ENCODE measurements at places on chromosomes 6 and 20.

- DNase-seq: no peak
Measured at GRCh38 chr6:120852293-120852849, 481.9 kb downstream of the TBC1D32 start.

- no peak for DNase-seq
Measured at GRCh38 chr20:46229478-46230105, 78.7 kb downstream of the CDH22 start.

- DNase-seq: no peak
Measured at GRCh38 chr20:40370800-40371199, 318.2 kb downstream of the MAFB start.

GRCh38 chr6:167734662-167735083 lies 92.0 kb upstream of the AFDN start:
- no peak for DNase-seq

DNA sequence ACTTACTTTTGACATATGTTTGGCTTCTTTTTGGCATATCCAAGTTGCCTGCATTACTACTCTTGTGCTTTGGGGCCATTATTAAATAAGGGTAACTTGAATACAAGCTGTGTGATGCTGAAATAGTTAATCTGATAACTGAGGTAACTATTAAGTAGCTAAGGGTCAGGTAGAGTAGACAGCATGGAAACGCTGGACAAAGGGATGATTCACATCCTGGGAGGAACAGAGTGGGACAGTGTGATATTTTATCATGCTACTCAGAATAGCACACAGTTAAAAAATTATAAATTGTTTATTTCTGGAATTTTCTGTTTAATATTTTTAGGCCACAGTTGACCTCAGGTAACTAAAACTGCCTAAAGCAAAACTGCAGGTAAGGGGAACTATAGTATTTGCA lies 483.9 kb downstream of the RFPL4B start:
- DNase-seq: no peak

DNA sequence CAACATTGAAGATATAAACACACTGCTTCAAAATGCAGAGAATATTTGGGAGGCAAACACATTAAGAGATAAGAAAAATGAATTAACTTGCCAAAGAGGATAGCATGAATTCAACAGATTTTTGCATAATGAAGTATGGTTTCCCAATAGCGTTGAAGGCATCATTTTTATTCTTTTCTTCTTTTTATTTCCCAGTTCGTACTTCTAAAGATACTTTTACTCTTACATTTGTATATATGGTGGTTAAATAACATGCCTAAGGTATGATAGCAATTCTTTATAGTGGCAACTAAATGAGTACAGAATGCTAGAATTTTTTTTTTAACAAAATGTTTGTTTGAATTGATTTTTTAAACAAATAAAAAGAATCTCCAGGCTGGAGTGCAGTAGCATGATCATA lies 473.4 kb upstream of the MARCKS start:
- DNase-seq: no peak

GRCh38 chr20:48338717-48339116 lies 489.1 kb downstream of the PREX1 start:
- no peak for DNase-seq

DNA sequence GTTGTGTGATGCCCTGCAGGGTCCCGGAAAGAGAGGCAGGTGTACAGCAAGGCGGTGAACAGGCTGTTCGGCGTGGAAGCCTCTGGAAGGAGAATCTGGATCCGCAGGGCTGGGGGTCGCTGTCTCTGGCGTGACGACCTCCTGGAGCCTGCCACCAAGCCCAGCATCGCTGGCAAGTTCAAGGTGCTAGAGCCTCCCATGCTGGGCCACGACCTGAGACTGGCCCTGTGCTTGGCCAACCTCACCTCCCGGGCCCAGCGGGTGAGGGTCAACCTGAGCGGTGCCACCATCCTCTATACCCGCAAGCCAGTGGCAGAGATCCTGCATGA lies 36.5 kb downstream of the TGM6 start:
- no peak for DNase-seq

DNA sequence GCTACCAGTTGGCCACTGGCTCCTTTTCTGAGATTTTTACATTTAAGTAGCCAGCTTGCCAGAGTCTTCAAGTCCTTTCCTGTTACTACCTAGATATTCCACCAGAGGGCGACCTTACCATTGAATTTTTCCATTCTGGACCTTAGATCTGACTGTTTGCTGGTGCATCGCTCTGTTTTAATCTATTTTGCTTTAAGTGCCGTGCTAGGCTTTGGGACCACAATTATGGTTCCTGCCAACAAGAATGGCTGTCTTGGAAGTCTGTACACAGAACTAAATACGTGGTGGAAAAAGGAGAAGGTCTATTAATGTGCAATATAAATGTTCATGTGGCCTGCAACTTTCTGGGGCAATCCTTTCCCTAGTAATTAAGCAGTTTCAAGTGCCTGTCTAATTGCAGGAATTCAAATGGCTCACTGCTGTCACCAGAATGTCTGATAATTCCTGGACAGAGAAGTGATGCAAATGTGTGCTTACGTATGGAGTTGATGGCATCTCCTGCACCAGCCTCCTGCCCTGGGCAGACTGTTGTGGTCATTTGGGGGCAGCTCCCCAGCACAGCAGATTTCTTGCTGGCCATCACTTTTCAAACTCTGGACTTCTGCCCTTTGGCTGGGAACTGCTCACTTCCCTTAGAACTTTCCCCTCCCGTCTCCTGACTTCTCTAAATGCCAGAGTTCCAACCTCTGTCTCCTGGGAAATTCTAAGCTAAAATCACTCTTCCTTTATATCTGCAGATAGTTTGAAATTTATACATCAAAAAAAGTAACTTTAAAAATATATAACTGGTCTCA lies 5.6 kb upstream of the HLA-DOA start:
- DNase-seq: no peak

GRCh38 chr6:35967076-35967774 lies 46.3 kb upstream of the SRPK1 start:
- DNase-seq: no peak

- no peak for DNase-seq
Measured at GRCh38 chr20:7090001-7090400, 322.5 kb downstream of the BMP2 start.

Measured in activated effector memory CD4-positive, alpha-beta T cell treated with Interleukin-2 at 50 U/mL for 16 hours (primary cell).